NCI-H69 (cell line): ENCODE measurements at places on chromosomes 6 and 20.
A peak's percentile ranks its signal among the peaks of the same experiment; 100 is the strongest.

GRCh38 chr6:53956068-53956711, 155.1 kb upstream of the MLIP start:
- peak; percentile 88 for DNase-seq

- DNase-seq, result no peak
These were observed 11.5 kb upstream of the RPS6KA2 start for GRCh38 chr6:166638573-166638964.

DNA sequence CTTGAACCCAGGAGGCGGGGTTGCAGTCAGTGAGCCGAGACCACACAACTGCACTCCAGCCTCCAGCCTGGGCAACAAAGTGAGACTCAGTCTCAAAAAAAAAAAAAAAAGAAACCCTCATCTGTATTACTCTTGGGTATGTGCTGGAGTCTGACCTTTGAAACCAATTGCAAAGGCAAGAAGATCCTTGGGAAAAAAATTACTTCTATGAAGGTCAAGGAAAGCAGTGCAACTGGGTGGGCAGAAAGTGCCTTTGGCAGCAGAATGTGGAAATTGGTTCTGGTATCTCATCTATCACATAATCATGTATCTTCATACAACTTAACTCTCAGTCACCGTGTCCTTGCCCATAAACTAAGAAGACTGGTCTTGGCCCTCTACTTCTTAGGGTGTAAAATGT, 7.7 kb upstream of the RPL7L1 start:
- no peak for DNase-seq

- peak; percentile 85 for DNase-seq
These were observed 612.5 kb downstream of the CDH26 start for GRCh38 chr20:60570481-60571277.

GRCh38 chr6:161115468-161115867, 123.9 kb downstream of the MAP3K4 start:
- DNase-seq, result no peak

GRCh38 chr6:115363379-115363778, 697.3 kb downstream of the FRK start:
- no peak for DNase-seq

DNA sequence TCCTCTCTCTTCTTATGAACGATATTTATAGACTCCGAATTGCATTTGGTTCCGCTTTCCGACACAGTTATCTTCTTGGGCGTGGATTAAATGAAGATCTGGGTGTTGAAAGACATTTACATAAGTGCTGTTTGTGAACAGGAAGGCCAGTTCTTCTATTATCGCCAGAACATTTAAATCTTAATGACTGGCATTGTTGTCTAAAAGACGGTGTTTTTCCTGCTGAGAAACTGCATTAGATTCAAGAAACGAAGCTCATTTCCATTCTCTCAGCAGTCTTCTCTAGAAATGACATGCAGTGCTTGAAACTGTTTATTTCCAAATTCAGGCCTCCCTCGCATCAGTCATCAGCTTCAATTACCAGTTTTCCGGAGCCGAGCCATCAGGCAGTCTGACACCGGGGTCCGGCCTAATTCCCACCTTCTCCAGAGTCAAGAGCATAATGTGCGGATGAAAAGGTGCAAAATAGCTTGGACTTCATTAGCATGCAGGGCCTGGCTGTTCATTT, 16.0 kb downstream of the LINC00237 start:
- peak; percentile 41 for DNase-seq

GRCh38 chr20:60137657-60138245, 179.5 kb downstream of the CDH26 start:
- DNase-seq, result peak; percentile 5

GRCh38 chr6:139173172-139173571, 38.3 kb downstream of the HECA start:
- DNase-seq, result peak; percentile 35

- no peak for DNase-seq
These were observed 323.4 kb downstream of the TAF4 start for GRCh38 chr20:61742097-61742825.

GRCh38 chr6:51640021-51640420, 447.4 kb downstream of the PKHD1 start:
- DNase-seq, result no peak

- no peak for DNase-seq
These were observed 185.0 kb downstream of the ANKRD60 start for GRCh38 chr20:58043236-58044140.

DNA sequence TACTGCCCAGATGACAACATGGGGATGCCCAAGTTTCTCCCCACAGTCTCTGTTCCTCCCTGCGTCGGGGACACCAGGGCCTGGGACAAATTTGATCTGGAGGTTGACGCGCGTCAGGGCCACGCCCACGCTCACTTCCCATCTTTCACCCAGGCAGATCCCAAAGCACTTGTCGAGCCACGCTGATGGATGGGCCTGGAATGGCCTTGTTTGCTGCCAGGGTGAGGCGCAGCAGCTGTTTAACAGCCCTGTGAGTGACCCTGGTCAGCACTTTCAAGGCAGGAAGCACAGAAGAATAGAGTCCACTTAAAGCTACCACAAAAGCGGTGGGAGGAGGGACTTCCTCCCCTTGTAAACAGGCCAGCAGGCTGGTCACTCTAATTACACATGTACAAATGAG, 324.7 kb upstream of the JARID2 start:
- peak; percentile 79 for DNase-seq

GRCh38 chr6:84601366-84601765, 163.0 kb downstream of the TBX18 start:
- DNase-seq, result no peak

GRCh38 chr6:2542858-2543218, 207.9 kb downstream of the MYLK4 start:
- DNase-seq, result no peak

DNA sequence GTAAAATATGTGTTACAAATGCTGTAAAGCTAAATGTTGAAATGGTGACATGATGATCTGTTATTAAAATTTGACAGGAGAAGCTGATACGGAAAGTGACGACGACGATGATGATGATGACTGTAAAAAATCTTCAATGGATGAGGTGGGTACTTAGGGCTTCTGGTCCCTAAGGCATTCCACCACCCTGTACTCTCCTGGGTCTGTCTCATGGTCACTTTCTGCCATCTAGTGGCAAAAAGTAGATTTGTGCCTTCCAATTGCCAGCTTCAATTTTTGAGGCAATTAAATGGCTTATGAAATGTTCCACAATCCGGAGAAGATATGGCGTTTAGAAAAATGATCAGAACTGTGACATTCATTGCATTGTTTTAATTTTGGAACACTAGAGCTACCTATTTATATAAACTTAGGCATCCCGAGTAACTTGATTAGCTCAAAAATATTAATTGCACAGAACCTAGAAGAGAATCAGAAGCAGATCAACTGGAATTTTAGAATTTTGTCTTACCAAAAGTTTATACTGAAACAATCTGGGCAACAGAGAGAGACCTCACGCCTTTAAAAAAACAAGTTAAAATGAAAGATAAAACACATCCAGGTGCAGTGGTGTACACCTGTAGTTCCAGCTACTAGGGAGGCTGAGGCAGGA, 346.5 kb upstream of the PLCB4 start:
- peak; percentile 86 for DNase-seq
